ENCODE measurements at places on chromosomes 5 and 9. TPM values are rescaled to one million over a fixed set of nuclear protein-coding genes. Genes with fewer than 3 reads are reported as not detected.

- no peaks in the 10 kb centered on the region for H3K36me3 ChIP-seq
- peaks cover 16% of the 10 kb centered on the region for H3K4me1 ChIP-seq
- no peaks in the 10 kb centered on the region for H3K27me3 ChIP-seq
- no peak overlapping the region for H3K4me3 ChIP-seq
- H3K27ac ChIP-seq: peak overlapping the region; percentile 3
Measured at GRCh38 chr9:21294904-21295538, 10.1 kb downstream of the IFNA5 start.

GRCh38 chr5:92554447-92555085 is 1026.5 kb downstream of the NR2F1-AS1 start:
- H3K4me3 ChIP-seq: no peak overlapping the region
- H3K36me3 ChIP-seq: no peaks in the 10 kb centered on the region
- H3K27me3 ChIP-seq: no peaks in the 10 kb centered on the region
- no peak for DNase-seq
- H3K27ac ChIP-seq: no peak overlapping the region

GRCh38 chr5:127919006-127919796 is 164.4 kb upstream of the SLC12A2 start:
- no peak overlapping the region for H3K4me3 ChIP-seq
- DNase-seq: no peak
- H3K36me3 ChIP-seq: no peaks in the 10 kb centered on the region
- 0 out of 2 replicates have a peak, but pooled peaks cover 5% of the 10 kb centered on the region for H3K4me1 ChIP-seq

The HMGCS1 gene
- 39.7 TPM for total RNA-seq

GRCh38 chr5:96941140-96941539 is 5.3 kb downstream of the LNPEP start:
- H3K4me1 ChIP-seq: peaks cover 23% of the 10 kb centered on the region
- no peaks in the 10 kb centered on the region for H3K36me3 ChIP-seq
- H3K27ac ChIP-seq: no peak overlapping the region
- H3K4me3 ChIP-seq: no peak overlapping the region
- no peaks in the 10 kb centered on the region for H3K27me3 ChIP-seq
- DNase-seq: no peak

The CCDC187 gene
- not detected for total RNA-seq

GRCh38 chr5:55897206-55897894 is 46.2 kb downstream of the IL31RA start:
- no peak overlapping the region for H3K27ac ChIP-seq
- no peak for DNase-seq
- no peak overlapping the region for H3K4me3 ChIP-seq
- H3K4me1 ChIP-seq: peaks cover 4% of the 10 kb centered on the region
- H3K27me3 ChIP-seq: no peaks in the 10 kb centered on the region

GRCh38 chr5:181088289-181088688 is 42.7 kb downstream of the OR2V1 start:
- peaks cover 11% of the 10 kb centered on the region for H3K27me3 ChIP-seq
- no peak overlapping the region for H3K27ac ChIP-seq
- peak; percentile 33 for DNase-seq
- H3K4me3 ChIP-seq: no peak overlapping the region

- no peak overlapping the region for H3K27ac ChIP-seq
- H3K4me1 ChIP-seq: no peaks in the 10 kb centered on the region
- H3K36me3 ChIP-seq: no peaks in the 10 kb centered on the region
- DNase-seq: no peak
Measured at GRCh38 chr9:104506565-104506964, 2.5 kb downstream of the OR13F1 start.

DNA sequence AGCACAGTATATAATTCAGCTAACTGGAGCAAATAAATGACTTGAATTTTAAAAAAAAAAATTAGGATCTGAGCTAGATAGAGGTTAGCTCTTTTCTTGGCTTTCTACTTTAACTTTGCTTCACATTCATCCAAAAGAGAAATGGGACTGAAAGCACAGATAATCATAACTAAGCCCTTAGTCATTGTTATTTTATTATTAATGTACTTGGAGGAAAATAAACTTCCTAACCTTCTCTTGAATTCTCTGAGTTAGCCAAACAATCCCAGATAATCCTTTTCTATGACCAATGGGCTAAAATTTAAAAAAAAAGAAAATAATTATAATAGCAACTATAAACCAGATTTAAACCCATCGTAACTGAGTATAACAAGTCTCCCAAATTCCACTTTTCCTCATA is 57.6 kb upstream of the RASA1 start:
- no peaks in the 10 kb centered on the region for H3K27me3 ChIP-seq
- H3K27ac ChIP-seq: no peak overlapping the region
- H3K4me3 ChIP-seq: no peak overlapping the region
- H3K36me3 ChIP-seq: no peaks in the 10 kb centered on the region
- peak; percentile 35 for DNase-seq
- peaks cover 23% of the 10 kb centered on the region for H3K4me1 ChIP-seq

GRCh38 chr5:178281331-178281730 is 48.7 kb upstream of the PHYKPL start:
- H3K27ac ChIP-seq: no peak overlapping the region
- H3K4me1 ChIP-seq: no peaks in the 10 kb centered on the region
- H3K27me3 ChIP-seq: peaks cover 18% of the 10 kb centered on the region
- no peak for DNase-seq
- no peak overlapping the region for H3K4me3 ChIP-seq

The MAMDC2 gene
- total RNA-seq: not detected

- H3K4me3 ChIP-seq: no peak overlapping the region
- peak overlapping the region; percentile 90 for H3K27ac ChIP-seq
- peaks cover 54% of the 10 kb centered on the region for H3K4me1 ChIP-seq
- peak; percentile 92 for DNase-seq
- H3K27me3 ChIP-seq: no peaks in the 10 kb centered on the region
Measured at GRCh38 chr9:114733816-114734215, 51.8 kb upstream of the TEX48 start.

DNA sequence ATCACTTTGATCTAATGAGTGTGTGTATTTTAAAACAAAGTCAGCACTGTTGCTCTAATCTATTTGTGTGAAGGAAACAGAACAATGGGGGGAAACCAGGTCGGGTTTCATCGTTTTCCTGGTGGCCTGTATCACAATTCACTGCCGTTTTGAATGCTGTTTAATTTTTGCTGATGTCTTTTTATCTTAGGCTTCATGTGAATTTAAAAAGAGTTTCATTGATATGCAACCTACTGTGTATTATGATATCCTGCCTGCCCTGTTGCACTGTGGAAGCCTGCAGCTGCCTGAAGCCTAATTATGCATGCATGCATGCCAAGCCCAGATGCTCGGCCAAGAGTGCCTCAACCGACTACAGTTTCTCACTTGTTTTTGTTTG is 307.5 kb downstream of the ZNF608 start:
- no peak for DNase-seq
- no peak overlapping the region for H3K4me3 ChIP-seq
- no peaks in the 10 kb centered on the region for H3K4me1 ChIP-seq
- no peaks in the 10 kb centered on the region for H3K36me3 ChIP-seq

GRCh38 chr9:112037281-112038016 is 137.6 kb downstream of the SUSD1 start:
- no peaks in the 10 kb centered on the region for H3K36me3 ChIP-seq
- peak; percentile 46 for DNase-seq
- peak overlapping the region; percentile 38 for H3K27ac ChIP-seq
- no peak overlapping the region for H3K4me3 ChIP-seq
- peaks cover 38% of the 10 kb centered on the region for H3K4me1 ChIP-seq

The TAS2R1 gene
- not detected for total RNA-seq

DNA sequence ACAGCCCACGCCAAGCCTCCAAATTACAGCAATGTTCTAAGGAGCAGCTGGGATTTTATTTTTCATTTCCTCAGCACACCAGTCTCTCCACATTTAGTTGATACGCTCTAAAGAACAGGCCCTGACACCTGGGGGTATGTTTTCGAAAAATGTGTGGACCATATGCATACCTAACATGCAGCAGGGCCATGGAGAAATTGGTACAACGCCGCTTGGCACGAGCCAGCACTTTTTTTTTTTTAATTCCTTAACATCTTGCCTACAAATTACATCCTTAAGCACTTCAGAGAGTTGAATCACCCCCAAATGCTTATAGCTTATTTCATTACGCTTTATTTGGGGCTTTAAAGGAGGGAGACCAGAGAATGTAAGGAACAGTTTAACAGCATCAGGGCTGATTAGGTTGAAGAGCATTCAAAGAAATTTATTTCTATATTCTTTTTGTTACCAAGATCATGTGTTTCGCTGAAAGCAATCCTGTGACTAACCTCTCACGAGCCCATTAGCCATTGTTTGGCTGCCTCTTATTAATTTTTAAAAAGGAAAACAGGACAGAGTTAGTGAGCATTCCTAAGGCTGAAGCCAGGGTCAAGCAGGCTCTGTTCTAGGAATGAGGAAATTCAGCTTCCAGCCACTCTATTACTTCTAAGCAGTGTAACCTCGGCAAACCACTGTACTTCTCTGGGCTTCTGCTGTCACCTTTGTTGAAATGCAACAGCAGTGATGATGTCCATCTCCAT is 173.8 kb downstream of the ACTL7B start:
- no peak overlapping the region for H3K27ac ChIP-seq
- H3K4me3 ChIP-seq: no peak overlapping the region
- H3K27me3 ChIP-seq: no peaks in the 10 kb centered on the region
- H3K4me1 ChIP-seq: no peaks in the 10 kb centered on the region
- DNase-seq: no peak
- no peaks in the 10 kb centered on the region for H3K36me3 ChIP-seq

The ACTBL2 gene
- 0.12 TPM for total RNA-seq

DNA sequence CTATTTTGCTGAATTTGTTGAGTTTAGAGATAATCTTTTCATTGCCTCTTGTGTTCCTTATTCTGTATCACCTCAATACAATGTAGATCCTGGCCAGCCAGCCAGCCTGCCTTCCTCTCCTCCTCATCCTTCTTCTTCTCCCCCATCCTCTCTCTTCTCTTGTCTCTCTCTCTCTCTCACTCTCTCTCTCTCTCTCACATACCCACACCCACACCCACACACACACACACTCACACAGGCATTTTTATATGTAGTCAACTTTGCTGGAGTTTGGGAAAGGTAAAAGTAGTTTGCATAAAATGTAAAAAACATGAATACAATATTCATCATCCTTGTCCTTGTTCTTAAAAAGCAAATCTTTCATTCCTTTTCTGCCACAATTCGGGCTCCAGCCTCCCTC is 60.5 kb downstream of the ZFAND5 start:
- no peaks in the 10 kb centered on the region for H3K36me3 ChIP-seq
- no peaks in the 10 kb centered on the region for H3K27me3 ChIP-seq
- H3K4me1 ChIP-seq: no peaks in the 10 kb centered on the region

GRCh38 chr9:33813712-33814641 is 3.0 kb upstream of the UBE2R2 start:
- no peaks in the 10 kb centered on the region for H3K36me3 ChIP-seq
- peak; percentile 60 for DNase-seq
- no peaks in the 10 kb centered on the region for H3K27me3 ChIP-seq
- H3K4me1 ChIP-seq: peaks cover 26% of the 10 kb centered on the region

DNA sequence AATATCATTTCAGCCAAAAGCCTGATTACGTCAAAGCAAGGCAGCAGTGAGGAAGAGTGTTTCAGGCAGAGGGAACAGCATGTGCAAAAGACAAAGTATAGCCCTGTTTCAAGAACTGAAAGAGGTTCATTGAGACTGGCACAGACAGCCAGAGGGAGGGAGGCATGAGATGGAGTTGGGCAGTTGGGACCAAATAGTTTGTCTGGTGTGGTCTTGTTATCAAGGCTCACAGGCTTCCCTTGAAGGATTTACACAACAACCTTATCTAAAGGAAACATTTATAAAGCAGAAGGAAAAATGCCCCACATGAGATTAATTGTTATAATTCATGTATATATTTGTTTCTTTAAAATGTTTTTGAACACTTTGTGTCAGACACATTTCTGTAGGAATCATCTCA is 253.3 kb downstream of the DMAC1 start:
- no peaks in the 10 kb centered on the region for H3K27me3 ChIP-seq
- H3K4me1 ChIP-seq: no peaks in the 10 kb centered on the region
- DNase-seq: no peak
- no peak overlapping the region for H3K27ac ChIP-seq

- H3K27me3 ChIP-seq: 0 out of 2 replicates have a peak, but pooled peaks cover 5% of the 10 kb centered on the region
- H3K36me3 ChIP-seq: no peaks in the 10 kb centered on the region
- H3K4me3 ChIP-seq: no peak overlapping the region
- peaks cover 5% of the 10 kb centered on the region for H3K4me1 ChIP-seq
- DNase-seq: no peak
Measured at GRCh38 chr5:1930880-1931603, 48.3 kb upstream of the IRX4 start.

- H3K36me3 ChIP-seq: no peaks in the 10 kb centered on the region
- no peak for DNase-seq
- no peaks in the 10 kb centered on the region for H3K27me3 ChIP-seq
- H3K27ac ChIP-seq: no peak overlapping the region
- peaks cover 19% of the 10 kb centered on the region for H3K4me1 ChIP-seq
Measured at GRCh38 chr5:13508559-13508958, 435.9 kb downstream of the DNAH5 start.

The RABGAP1 gene
- total RNA-seq: 16.5 TPM

GRCh38 chr5:148033134-148033533 is 30.6 kb upstream of the SPINK5 start:
- H3K4me3 ChIP-seq: no peak overlapping the region
- peaks cover 6% of the 10 kb centered on the region for H3K4me1 ChIP-seq
- DNase-seq: peak; percentile 55
- no peaks in the 10 kb centered on the region for H3K36me3 ChIP-seq

DNA sequence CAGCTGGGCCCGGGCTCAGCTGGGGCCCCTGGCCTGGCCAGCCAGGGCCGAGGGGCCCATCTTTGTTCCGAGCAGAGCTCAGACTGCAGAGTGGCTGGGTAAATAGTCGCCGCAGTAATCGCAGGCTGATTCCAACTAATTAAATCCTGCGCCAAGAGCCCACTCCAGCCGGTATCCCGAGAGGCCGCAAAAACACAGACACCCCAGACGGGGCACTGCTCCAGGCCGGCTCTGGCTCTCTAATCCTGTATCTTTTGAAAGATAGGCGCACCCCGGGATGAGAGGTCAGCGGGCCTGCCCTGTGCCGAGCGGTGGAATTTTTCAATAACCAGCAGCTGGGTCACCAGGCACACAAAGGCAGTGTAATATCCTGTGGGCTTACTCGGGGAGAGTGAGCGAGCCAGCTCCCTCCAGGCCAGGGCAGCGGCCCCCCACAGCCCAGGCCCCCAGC is 57.7 kb downstream of the LMX1B start:
- no peaks in the 10 kb centered on the region for H3K4me1 ChIP-seq
- no peak overlapping the region for H3K27ac ChIP-seq
- no peaks in the 10 kb centered on the region for H3K27me3 ChIP-seq
- no peaks in the 10 kb centered on the region for H3K36me3 ChIP-seq
- no peak for DNase-seq

The OR1Q1 gene
- not detected for total RNA-seq

The NMUR2 gene
- not detected for total RNA-seq

The STC2 gene
- total RNA-seq: 182 TPM

GRCh38 chr5:74239261-74239660 is 401.3 kb downstream of the ENC1 start:
- H3K27ac ChIP-seq: no peak overlapping the region
- no peaks in the 10 kb centered on the region for H3K36me3 ChIP-seq
- H3K4me3 ChIP-seq: no peak overlapping the region
- H3K27me3 ChIP-seq: no peaks in the 10 kb centered on the region
- no peak for DNase-seq

- H3K4me3 ChIP-seq: no peak overlapping the region
- DNase-seq: peak; percentile 83
Measured at GRCh38 chr9:92151691-92152393, 36.6 kb upstream of the SPTLC1 start.

The IL4 gene
- total RNA-seq: not detected

All from PC-3 (cell line).